ENCODE measurements at places on chromosomes 1 and 21. TPM values are rescaled to one million over a fixed set of nuclear protein-coding genes. Genes with fewer than 3 reads are reported as not detected.

DNA sequence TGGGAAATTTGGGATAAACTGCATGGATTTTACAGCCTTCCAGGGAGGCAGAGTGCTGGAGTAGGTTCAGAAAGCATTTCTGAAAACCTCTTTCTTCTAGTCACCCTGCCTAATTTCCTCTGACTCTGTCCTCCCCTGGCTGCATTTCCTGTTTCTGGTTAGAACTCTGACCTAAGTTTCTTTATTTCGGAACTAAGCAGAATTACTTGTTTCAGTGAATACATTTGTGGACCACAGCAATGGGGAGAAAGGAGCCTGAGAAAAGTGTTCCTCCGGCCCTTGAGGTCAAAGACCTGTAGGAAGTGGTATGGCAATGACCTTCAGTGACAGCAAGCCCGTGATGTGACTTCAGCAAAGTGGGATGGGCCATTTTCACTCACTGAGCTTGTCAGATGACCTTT is 173.4 kb upstream of the RUNX1 start:
- no peak for DNase-seq

The CLCNKA gene
- 0.03 TPM for polyA plus RNA-seq

DNA sequence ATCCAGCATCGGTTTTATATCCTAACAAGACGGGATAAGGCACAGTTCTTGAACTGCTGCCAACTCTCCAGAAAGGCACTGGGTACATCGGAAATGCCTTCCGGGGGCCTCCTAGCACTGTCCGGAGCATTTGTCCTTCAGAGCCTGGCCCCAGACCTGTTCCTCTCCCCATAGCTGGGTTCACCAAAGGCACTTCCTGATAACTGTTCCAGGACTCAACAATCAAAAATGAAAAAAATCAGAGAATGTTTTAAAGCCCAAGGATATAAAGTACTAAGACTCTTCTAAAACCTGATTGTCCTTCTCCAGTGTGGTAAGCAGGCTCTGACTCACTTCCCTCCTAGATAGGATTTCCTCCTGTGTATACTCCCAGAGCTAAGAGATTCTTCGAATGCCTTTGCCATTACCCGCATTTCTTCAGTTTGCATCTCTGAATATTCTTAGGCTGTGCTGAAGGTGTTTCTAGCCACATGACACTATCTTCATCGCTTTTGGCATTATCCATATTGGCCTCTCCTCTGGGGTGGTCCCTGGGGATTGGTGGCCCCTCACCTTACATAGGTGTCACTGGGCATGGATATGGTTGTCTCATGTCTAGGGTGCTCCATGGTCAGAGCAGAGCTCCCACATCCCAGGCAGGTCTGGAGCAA is 112.9 kb downstream of the ZBTB18 start:
- no peak for DNase-seq

DNA sequence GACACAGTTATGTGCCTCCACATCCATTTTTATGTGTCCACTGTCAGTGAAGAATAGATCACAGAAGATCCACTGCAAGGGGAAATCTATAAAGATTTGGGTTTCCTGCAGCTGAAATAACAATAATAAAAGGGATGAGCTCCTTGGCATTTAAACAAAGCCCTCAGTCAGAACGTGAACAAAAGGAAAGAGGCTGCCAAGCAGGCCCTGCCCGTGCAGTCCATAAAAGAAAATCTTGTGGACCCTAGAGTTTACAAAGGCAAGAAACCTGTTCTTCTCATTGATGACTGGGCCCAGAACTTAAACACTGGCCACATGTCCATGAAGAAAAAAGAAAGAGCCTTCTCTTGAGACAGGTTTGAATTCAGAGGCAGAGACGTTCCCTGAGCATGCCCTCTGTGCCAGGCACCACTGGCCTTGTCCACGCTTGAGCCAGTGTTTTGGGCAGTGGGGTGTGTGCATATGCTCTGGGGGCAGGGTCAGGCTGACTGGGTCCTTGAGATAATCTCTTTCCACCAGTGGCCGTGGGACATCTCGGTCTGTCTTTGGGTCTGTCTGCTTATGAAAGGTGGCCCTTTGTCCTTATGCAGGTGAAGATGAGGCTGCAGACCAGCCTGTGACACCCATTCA is 142.7 kb downstream of the HIVEP3 start:
- DNase-seq = no peak

DNA sequence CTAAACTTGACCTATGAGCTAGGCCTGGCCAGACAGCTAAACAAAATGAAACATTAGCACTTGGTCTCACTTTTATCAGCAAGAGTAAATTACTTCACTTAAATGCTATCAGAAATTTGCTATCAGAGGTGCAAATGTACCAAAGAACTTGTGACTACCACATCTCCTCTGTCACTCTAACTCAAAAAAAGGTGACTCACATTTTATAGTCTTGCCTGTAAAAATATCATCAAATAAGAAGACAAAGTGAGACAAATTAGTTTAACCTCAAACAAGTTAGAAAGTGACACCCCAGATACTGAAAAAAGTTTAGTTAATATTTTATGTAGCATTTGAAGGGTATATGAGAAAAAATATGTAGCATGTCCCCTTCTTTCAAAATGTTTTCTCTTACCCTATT is 76.9 kb downstream of the EPS15 start:
- no peak for DNase-seq
